CD4-positive, alpha-beta T cell treated with Interleukin-4 for 4 hours (primary cell): ENCODE measurements at places on chromosomes 7 and 10.

- DNase-seq: no peak
Observed at GRCh38 chr10:22791665-22792064, 77.3 kb upstream of the PIP4K2A start.

DNA sequence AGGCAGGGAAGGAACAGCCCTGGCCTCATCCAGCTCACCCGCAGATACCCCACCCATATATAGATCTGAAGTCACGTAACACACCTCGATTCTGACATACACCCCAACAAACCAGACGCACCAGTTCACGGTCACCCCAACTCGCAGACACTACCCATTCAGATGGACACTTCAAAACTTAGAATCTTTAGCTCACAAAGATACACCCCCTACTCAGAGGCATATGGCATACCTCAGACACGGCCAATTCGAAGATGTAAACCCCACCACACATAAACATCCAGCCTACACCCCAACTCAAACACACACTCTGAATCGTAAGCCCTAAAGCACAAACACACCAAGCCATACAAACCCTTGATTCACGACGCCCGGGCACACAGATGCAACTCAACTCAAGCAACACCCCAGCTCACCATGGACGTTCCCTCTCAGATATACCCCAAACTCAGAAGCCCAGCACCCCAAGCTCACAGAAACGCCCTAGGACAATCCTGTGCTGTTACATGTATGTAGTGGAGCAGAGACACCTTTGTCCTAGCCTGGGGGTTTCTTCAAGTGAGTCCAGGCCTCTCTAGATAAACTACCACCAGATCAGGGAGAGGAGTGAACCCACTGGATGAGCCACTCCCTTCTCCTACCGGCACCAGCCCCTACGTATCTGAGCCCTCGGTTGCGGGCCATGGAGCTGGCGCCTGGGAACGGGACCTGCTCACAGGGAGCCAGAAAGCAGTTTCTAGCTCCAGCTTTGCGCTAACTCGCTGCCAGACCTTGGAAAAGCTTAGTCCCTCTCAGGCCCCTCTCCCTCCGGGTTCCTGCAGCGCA lies 8.8 kb downstream of the PSD start:
- no peak for DNase-seq

DNA sequence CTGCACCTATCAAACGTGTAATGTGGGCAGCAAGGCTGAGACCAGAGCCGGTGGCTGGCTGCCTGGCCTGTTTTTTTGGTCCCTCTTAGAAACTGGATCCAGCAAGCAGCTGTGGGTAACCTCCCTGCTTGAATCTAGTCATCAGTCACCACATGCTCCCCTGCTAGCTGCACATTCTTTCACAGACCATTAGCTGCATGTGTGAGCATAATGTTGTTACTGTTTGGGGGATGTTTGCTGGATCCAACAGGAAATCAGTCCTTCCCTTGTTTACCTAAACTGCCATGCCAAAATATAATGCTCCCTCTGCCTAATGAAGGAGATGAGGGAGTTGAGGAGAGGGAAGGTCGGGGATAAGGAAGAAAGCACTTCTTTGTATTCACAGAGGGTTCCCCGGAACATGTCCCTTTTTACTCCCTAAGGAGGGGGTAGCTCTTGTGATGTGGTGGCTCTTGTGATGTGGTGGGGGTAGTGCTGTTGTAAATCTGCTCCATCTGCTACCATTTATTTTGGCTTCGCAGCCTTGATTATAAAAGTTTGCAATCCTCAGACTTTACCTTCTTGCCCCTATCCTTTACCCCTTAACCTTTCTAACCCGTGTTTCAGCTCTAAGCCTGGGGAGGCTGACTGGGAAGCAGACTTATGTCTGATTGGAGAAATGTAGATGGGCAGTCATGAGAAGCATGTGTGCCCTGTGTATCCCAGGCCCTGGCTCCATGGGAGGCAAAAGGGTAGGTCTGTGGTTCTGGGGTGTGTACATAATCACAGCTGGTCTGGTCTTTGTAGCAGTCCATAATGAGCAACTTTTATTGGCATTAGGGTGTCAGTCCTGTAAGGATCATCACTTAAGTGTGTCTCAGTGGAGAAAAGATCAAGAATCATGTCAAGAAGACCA lies 20.8 kb downstream of the LOXL4 start:
- DNase-seq: no peak

GRCh38 chr10:17961551-17962422 lies 10.1 kb downstream of the SLC39A12 start:
- DNase-seq: no peak

DNA sequence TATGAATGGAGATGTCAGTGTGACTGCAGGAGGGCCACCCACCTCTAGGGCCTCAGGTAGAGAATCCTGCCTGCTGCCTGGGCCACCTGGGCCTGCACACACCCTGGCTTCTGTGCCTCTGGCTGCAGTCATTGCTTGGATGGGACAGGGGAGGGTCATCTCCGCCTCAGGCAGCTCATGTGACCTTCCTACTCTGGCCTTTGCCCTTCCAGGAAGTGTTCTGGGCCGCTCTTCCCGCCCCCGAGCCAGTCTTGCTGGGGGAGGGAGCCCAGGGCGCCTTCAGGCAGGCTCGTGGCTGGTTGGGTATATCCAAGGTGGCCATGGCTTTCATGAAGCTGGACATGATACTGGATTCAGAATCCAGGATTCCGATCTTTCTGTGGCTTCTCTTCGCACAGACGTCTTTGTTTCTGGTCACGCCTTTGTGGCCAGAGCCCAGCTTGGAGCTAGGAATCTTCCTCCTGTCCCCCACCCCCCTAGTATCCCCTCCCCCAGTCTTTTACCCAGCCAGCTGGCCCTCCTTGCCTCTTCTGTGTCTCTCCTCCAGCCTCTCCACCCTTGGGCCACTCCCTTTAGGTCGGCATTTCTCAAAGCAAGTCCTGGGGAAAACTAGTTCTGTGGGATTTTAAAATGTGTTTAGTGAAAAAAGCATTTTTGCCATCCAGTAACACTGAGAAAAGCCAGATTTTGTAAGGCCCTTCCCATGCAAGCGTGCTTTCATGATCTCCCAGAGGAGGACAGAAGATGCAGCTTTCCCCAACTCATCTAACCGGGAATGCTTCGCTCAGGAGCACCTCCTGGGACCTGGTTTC lies 119.6 kb downstream of the ZMIZ1 start:
- DNase-seq: no peak

DNA sequence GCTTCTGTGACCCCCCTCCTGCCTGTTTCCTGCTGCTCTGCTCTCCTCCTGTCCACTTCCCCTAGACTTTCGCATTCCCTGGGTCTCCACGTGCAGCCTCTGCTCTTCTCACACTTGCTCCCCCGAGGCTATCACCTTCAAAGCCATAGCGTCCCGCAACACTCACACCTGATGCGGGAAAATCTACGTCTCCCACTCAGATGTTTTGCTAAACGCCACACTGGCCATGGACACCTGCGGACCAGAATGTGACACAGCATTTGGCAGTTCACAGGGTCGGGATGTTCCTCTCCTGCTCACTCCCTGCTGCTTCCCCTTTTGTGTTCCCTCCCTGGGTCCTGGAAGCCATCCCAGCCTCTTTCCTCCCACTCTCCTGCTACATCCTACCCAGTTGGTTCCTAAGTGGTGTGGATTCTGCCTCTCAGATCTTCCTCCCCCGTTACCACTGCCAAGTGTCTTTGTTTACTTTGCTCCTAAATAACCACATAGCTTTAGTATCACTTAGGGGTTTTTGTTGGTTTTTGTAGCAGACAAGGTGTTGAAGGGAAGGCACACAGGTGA lies 33.7 kb upstream of the RBM33 start:
- DNase-seq: no peak

DNA sequence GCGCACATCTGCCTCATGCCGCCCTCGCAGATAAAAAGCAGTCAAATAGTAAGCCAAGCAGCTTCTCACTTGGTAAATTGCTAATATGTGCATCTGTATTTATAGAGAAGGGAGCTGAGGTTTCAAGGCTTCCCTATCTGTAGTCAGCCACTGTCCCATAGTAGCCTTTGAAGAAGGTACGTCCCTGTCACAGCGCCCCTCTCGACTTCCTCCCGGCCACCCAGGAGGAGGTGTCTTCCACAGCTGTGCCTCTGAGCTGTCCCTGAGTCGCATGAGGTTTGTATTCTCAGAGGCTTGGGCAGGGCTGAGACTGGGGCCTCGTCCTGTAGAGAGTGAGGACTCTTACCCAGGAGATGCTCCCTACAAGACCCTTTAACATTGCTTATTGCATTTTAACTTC lies 49.0 kb downstream of the SPOCK2 start:
- DNase-seq: no peak

GRCh38 chr7:148543302-148543701 lies 47.3 kb upstream of the C7orf33 start:
- no peak for DNase-seq

DNA sequence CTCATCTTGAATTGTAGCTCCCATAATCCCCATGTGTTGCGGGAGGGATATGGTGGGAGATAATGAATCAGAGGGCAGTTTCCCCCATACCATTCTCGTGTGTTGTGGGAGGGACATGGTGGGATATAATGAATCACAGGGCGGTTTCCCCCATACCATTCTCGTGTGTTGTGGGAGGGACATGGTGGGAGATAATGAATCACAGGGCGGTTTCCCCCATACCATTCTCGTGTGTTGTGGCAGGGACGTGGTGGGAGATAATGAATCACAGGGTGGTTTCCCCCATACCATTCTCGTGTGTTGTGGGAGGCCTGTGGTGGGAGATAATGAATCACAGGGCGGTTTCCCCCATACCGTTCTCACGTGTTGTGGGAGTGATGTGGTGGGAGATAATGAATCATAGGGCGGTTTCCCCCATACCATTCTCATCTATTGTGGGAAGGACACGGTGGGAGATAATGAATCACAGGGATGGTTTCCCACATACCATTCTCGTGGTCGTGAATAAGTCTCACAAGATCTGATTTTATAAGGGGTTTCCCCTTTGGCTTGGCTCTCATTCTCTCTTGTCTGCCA lies 271.0 kb downstream of the MAD1L1 start:
- DNase-seq: peak; percentile 80

DNA sequence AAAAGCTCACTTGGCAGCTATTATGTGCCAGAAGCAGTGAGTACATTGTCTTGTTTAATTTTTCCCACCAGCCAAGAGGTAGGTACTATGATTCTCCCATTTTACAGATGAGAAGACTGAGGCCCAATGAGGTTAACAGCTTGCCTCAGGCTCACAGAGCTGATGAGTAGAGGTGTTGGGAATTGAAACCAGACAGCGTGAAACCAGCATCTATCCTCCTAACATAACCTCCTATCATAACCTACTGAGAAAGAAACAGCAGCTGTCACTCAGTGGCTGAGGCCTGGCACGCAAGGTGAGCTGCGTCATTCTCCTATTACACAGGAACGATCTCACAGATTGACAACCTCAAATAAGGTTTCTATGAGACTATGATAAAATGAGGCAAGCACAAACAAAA lies 6.2 kb downstream of the PYROXD2 start:
- DNase-seq: no peak

DNA sequence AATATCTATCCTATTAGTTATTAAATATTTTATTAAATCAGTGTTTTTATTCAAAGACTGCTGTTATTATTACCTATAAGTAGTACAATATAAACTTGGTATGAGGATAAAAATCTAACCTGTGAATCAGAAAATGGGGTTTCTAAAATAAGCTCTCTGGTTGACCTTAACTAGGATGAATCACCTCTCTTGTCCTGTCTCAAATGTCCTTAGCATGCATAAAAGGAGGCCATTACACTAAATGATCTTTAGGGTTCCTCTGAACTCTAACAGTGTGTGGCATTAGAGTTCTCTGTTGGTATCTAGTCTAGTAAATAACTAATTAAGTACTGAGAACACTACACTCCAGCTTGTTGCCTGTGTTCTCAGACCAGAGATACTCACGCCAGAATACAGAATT lies 143.1 kb upstream of the LRRTM3 start:
- no peak for DNase-seq

- no peak for DNase-seq
Observed at GRCh38 chr7:92750447-92750839, 85.9 kb downstream of the CDK6 start.

GRCh38 chr10:128729910-128730420 lies 603.7 kb upstream of the MKI67 start:
- DNase-seq: no peak

- DNase-seq: no peak
Observed at GRCh38 chr10:19974138-19974537, 157.9 kb downstream of the PLXDC2 start.

GRCh38 chr10:80202934-80203834 lies 2.2 kb downstream of the ANXA11 start:
- peak; percentile 80 for DNase-seq

- no peak for DNase-seq
Observed at GRCh38 chr10:8543361-8544056, 489.0 kb downstream of the GATA3 start.
